ENCODE measurements at places on chromosomes 6 and 20.

GRCh38 chr20:6886065-6886729 is 118.7 kb downstream of the BMP2 start:
- no peak for DNase-seq

DNA sequence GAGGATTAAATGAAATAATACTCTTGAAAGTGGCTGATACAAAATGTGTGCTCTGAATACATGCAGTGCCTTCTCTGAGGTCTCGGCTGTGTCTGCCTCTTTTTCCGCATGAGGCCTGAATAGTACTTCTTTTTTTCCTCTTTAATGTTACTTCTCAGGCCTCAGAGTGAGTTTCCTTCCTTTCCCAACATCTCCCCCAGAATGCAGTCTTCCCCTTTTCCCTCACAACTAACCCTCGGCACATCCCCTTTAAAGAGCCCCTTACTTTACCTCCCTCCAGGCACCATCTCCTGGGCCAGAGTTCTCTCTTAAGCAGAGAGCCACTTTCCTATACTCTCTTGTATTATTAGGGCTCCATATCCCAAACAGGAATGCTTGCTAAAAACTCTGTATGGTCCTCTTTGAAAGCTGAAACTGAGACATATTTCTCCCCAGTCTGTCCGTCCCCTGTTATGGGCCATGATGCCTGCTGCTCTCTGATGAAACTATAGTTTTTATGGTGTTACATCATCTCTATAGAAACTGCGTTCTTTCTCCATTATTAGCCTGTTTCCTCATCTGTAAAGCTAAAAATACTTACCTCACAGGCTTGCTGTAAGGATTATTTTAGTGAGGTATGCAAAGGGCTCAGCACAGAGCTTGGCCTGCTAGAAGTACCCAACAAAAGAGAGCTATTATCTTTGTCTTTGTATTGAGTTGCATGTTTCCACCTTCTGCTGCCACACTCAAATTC is 2.3 kb downstream of the PLAGL2 start:
- DNase-seq, result no peak

DNA sequence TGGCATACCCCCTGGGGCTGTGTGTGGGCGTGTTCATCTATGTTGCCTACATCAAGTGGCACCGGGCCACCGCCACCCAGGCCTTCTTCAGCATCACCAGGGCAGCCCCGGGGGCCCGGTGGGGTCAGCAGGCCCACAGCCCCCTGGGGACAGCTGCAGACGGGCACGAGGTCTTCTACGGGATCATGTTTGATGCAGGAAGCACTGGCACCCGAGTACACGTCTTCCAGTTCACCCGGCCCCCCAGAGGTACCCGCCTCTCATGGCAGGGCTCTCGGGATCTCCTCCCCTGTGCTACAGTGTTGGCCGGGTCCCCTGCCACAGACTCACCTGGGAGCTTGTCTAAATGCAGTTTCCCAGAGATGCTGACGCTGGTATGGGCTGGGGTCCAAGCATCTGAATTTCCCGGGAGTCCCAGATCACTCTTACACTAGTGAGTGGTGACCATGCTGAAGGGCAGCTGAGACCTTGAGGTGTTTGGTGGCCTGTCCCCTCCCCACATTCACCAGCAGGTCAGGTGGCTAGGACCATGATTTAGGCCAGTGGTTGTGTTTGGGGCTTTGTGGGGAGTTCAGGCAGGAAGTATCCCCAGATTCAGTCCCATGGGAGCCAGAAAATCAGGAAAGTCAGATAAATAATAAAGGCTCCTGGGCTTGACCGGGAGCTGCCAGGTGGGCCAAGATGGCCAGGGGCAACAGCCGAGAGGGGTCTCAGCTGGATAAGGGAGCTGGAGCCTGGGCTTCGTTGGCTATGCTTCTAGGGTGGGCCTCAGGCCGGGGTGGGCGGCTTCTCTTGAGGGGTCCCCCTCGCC is 11.8 kb downstream of the ENTPD6 start:
- no peak for DNase-seq

GRCh38 chr6:150211700-150212511 is 69.1 kb downstream of the PPP1R14C start:
- DNase-seq, result no peak

DNA sequence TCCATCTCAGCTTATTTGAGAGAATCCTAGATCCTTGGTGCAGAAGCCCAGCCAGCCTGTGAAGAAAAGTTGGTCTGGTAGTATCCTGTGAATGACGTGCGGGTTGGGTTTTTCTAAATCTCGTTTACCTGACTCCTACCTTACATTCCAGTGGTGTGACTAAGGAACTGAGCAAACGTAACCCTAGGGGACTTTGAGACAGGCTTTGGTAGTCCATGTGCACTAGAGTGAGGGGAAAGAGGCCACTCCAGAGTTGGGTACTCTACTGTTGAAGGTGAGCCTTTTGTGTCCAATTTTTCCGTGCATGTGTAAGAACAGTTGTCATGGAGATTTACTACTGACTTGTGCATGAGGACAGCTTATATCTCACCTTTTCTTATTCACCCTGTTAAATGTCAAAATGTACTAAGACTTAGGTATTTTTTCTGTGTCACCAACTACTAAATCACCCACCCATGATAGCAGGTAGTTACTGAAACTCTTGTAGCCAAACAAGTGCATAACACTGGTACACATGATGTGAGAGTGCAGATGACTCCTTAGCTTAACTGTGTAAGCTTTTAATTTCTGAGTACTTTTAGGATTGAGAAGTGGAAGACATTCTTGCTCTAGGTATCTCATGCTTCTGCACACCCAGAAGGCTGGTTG is 26.3 kb upstream of the PLCG1 start:
- DNase-seq, result no peak

- DNase-seq, result no peak
These were observed 1.1 kb upstream of the SAMD5 start for GRCh38 chr6:147507162-147508041.

DNA sequence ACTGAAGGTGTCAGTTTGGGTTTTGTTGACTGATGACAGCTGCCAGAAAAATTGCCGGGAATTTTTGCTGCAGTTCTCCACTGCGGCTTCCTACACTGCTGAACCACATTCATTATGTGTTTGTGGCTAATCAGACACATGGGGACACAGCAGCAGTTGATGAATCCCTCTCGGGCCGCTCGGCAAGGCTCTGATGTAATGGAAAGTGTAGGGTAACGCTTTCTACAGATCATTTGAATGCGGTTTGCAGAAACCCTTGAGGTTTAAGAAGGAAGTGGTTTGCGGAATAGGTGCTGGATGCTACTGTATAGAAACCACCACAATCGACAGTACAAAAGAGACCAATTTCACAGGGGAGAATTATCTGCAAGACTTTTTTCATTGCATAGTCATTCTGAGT is 138.7 kb upstream of the SASH1 start:
- DNase-seq, result peak; percentile 25

GRCh38 chr6:158367816-158368215 is 55.6 kb downstream of the TULP4 start:
- no peak for DNase-seq

- DNase-seq, result no peak
These were observed 81.0 kb downstream of the ZMYND8 start for GRCh38 chr20:47275548-47275947.

DNA sequence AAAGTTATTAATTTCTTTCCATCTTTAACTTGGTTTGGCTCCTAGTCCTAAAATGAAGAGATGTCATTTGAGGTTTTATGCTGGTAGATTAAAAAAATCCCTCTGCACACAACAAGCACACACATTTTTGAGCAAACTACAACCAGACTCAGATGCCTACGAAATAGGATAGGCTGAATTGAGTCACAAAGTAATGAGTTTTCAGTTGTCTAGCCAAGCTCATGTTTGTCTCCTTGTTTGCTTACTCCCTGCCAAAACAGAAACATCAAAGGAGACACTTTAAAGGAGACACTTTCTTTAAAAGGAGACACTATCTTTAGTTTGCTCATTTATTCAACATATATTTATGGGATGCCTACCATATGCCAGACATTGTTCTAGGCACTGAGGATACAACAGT is 56.2 kb downstream of the TPBG start:
- no peak for DNase-seq

DNA sequence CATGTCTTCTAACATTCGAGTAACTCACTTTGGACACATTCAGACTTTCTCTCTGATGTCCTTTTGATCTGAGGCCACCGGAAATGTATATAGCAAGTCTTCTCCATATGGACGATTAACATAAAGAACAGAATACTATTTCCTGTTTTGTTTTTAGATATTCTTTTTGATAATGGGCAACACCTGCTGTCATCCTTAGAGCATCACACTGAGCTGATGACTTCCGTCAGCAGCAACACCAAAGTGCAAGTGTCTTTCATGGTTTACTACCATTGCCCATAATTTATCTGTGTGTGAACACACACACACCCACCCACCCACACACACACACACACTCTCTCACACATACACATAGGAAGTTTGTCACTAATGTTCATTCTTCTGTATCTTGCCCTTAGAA is 112.7 kb upstream of the SIM1 start:
- no peak for DNase-seq

DNA sequence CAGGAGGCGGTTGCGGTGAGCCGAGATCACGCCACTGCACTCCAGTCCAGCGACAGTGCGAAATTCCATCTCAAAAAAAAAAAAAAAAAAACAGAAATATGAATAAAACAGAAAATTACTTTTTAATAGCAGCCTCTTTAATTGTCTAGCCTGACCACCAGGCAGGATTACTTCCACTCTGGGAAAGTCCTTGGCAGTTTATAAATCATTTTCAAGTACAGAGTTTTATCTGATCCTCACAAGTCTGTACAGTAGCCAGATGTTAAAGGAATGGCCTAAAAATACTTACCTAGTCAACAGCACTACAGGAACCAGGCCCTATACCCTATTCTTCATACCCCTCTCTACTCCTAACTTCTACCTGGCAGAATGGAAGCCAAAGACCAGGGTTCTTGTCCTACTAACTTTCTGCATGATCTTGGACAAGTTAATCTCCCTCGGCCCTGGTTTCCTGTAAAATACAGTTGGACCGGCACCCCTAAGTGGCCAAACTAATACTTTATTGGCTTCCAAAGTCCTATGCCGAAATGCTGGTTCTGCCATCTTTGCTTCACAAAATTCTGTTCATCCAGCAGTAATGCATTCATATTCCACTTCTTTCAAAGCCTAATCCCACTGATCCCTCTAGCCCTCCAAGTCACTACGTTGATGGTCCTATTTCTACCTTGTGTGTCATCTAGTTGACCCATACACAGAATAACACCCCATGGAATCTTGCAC is 1.9 kb downstream of the EIF2S2 start:
- no peak for DNase-seq

- DNase-seq, result no peak
These were observed 22.4 kb downstream of the SYNCRIP start for GRCh38 chr6:85620308-85620707.

DNA sequence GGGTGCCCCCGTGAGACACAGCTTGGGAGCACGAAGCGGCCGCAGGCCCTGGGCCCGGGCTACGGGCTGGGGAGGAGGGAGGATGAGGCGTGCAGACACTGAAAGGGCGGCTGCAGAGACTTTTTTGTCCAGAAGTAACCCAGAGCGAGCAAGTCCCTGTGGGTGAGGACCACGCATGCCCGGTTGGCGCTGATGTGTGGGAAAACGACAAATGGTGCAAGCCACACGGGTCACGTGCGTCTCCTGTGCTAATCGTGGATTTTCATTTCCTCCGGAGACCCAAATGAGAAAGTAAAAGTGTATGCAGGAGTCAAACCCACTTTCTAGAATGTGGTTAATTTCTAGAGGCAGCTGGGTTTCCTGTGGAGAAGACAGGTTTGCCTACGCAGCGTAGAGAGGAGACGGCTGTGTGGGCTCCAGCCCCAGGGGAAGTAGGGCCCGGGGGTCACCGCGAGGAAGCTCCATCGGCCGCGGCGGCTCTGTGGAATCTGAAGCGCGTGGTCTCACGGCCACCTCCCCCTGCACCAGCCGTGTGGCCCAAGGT is 19.0 kb downstream of the DLL1 start:
- DNase-seq, result peak; percentile 67

- no peak for DNase-seq
These were observed 203.3 kb upstream of the LAMP5 start for GRCh38 chr20:9311132-9311531.

GRCh38 chr20:62997417-62998035 is 9.2 kb downstream of the BHLHE23 start:
- DNase-seq, result no peak

DNA sequence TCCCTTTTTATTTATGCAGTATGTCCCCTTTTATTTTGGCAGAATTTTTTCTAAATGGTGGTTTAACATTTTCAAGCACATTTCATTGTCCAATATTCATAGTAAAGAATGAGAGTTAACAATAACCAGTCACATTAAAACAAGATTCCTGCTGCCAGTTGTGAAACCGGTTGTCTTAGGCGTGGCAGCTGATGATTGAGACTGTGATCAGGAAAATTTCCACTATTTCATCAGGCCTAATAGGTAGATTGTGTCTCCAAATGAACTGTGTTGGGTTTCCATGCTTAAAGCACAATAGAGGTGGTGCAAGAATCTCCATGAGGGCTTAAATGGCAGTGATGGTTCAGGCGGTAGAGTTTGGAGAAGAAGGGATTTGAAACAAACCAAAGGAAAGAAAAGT is 15.3 kb downstream of the PRDM1 start:
- DNase-seq, result no peak

GRCh38 chr6:105250533-105250932 is 70.7 kb upstream of the POPDC3 start:
- DNase-seq, result no peak

DNA sequence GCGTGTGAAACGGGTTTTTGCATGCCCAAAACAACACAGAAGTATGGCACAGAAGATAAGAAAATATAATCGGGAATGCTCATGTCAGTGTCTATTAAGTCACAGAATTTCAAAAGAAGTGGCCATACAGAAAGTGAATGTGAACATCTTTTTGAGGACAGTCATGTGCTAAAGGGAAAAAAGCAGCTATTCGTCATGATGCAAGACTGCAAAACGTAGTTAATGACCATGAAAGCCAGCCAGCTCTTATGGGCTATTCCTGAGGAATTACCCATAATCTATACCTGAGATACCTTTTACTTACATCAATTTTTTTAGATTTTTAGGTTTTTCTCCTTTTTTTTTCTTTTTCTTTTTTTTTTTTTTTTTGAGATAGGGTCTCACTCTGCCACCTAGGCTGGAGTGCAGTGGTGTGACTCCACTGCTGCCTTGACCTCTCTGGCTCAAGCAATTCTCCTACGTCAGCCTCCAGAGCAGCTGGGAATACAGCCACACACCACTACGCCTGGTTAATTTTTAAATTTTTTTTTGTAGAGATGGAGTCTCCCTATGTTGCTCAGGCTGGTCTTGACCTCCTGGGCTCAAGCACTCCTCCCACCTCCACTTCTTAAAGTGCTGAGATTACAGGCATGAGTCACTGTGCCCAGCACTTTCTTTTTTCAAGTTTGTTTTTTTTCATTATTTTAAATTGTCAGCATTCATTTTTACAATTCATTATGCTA is 18.1 kb upstream of the ZBP1 start:
- DNase-seq, result no peak

GRCh38 chr6:52457096-52457495 is 37.0 kb downstream of the EFHC1 start:
- DNase-seq, result no peak

Measured in activated CD4-positive, alpha-beta T cell treated with anti-CD3 and anti-CD28 coated beads, Interleukin-2, amount 50 U/mL, for 1 hour (primary cell).